ENCODE measurements at places on chromosomes 1 and 21.

- no peak for DNase-seq
Observed at GRCh38 chr1:109094377-109094803, 3.8 kb downstream of the TMEM167B start.

GRCh38 chr1:64263335-64263734 lies 59.9 kb downstream of the UBE2U start:
- DNase-seq, result no peak

- DNase-seq, result peak; percentile 58
Observed at GRCh38 chr1:39269791-39270342, 65.4 kb downstream of the MACF1 start.

DNA sequence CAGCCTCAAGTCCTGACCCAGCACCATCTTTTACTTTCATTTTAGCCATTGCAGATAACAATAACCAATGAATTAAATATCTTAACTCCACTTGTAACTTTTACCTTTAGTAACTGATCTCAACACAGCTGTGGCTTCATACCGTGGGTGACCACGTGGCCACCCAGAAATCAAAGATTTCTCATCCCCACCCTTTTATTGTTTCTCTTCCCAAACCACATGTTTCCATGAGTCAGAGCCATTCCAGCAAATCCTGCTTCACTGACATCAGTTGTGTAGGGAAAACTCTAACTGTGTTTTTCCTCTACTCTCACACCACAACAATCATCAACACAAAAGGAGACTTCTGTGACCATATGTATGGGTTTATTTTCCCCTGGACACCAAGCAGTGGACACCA lies 25.1 kb upstream of the BRDT start:
- DNase-seq, result no peak

DNA sequence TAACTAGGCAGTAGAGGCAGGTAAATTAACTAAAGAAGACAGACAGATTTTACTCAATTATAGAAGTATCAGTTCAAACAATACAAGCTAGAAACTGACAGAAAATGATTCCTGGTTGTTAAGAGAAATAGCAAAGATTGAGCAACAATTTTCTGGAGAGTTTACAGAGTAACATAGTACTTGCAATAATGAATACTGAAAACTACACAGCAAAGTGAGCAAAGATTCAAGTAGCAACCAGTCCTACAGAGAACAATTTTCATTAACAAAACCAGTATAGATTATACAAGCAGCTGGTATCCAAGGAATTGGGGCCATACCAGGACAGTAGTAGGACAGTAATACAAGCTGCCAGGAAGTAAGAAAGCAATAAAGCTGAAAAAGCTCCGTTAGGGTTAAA lies 37.6 kb downstream of the EYA3 start:
- DNase-seq, result no peak

DNA sequence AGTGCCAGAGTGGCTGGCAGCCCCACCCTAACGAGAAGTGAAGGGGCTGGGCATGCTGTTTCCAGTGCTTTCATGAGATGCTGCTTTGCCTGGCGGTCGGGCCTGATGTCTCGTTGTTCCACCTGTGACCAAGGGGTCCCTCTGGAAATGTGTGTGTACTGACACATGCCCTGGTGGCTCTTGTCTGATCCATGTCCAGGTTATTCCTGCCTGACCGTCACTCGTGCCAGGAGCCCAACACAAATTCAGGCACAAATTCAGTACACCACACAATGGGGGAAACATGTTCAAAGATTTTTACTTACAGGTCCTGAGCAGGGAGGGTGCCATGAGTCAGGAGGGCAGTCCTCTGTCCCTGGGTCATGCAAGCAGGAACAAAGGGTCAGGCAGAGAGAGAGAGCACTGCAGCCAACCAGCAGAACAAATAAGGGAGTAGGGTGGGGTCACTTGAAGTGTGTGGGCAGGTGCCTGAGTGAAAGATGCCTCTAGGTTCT lies 76.3 kb downstream of the ADARB1 start:
- DNase-seq, result no peak

- no peak for DNase-seq
Observed at GRCh38 chr1:171817511-171818265, 23.6 kb upstream of the DNM3 start.

GRCh38 chr1:908661-909060 lies 15.1 kb upstream of the SAMD11 start:
- no peak for DNase-seq

GRCh38 chr1:226690460-226690982 lies 48.6 kb downstream of the ITPKB start:
- DNase-seq, result no peak

DNA sequence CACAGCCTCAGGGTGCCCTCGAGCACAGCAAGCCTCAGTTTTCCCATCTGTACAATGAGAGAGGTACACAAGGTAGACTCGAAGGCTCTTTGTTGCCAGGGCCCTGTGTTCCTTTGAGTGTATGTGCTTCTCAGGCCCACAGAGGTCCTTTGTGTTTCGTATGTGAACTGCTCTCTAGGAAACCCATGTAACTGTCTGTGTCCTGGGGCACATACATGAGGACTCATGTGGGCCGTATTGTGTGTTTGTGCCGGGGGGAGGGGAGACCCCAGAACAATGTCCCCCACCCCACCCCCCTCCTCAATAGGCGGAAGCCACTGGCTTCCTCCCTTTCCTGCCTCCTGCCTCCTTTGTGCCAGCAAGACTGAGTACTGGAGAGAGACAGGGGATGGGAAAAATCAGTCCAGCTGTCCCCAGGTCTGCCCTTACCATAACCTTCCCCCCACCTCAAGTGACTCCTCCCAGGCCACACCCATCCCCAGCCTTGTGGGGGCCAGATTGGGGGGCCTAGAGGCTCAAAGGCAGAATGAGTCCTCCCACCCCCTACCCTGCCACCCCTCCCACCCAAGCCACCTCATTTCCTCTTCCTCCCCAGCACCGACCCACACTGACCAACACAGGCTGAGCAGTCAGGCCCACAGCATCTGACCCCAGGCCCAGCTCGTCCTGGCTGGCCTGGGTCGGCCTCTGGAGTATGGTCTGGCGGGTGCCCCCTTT lies at the start of gene TIE1:
Gene TIE1 (plus strand): TSS at position 605 of the 717 bp plus-strand sequence. CDS start 90 bp downstream, at position 695.
- DNase-seq, result no peak

DNA sequence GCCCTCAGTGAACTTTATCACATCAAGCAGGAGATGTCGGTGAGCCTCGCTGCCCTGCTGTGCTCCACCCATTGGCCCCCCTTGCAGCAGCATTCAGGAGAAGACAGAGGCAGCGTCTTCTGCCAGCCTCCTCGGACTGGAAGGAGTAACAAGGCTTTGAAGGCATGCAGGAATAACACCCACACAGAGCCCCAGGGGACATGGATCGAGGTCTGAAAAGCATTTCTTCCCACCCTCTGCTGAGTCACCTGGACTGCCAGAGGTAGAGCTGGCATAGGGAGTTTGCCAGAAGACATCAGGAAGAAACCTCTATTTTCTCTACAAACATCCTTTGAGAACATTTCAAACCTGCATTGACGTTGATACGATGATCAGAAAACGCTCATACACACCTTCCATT lies 42.9 kb downstream of the COL18A1 start:
- DNase-seq, result no peak

DNA sequence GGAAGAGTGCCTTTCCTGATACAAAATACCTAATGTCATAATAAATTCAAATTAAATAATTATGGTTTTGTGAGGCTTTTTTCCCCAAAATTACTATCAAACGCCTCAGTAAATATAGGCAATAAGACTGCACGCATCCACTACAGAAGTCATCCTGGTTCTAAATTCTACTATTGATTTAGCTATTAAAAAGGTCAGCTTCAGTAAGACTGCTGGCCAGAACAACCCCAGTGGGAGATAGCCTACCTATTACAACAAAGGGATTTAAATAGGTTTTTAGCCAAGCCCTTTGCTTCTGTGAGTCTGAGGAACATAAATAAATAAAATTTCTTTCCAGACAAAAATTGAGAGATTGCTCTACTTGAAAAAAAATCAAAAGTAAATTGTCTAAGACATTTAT lies 132.1 kb downstream of the PLPPR4 start:
- DNase-seq, result no peak

DNA sequence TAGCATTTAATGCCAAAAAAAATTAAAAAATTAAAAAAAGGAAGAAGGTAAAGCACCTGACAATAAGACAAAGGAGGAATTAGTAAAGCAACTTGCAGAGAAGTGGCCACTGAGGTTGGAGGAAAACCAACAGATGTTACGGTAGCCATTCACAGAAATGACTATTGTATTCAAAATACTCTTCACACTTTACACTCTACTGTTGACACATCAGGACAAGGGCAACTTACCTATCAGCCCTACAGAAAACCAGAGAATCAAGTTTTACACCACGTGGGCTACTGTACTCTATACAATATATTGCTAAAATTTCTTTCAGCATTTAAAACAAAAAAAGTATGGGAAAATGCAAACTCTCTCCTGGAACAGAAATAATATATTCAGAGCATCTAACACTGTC lies 70.0 kb downstream of the EIF4G3 start:
- no peak for DNase-seq

DNA sequence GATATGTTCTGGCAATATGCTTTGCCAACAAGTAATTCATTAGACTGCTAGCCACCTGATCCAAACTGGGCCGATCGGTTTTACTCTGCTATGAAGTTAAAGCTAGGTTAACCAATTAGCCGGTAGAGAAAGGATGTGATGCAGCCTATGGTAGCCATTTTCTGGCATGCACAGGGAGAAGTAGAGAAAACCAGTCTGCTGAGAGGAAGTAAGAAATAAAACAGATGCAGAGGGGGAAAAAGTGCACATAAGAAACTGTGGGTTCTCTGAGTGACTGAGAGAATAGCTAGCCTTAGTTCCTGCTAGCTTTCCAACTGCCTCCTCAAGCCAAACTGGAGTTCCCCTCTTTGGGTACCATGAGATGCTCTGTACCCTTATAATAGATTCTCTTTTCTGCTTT lies 52.8 kb downstream of the ARID4B start:
- no peak for DNase-seq

DNA sequence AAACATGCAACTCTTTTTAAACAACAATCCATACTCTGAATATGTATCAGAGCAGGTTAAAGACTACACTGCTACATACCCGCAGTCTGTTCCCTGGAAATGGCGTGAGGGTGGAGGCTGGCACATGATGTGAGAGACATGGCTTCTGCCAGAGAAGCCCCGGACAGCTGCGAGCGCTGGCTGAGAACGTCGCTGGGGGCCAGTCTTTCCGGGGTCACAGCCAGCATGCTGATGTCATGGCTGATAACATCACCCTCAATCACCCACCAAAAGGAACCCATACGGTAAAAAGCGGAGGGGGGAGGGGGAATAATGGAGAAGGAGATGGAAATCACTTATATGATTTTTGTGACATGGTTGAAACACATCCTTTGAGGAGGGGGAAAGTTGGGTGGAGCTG lies 29.1 kb downstream of the C1orf198 start:
- DNase-seq, result peak; percentile 59

Measured in midbrain (tissue), 1 donor.